ENCODE measurements at places on chromosomes 2 and 18. TPM values are rescaled to one million over a fixed set of nuclear protein-coding genes. Genes with fewer than 3 reads are reported as not detected.

The CDK15 gene
- total RNA-seq, result 1.9 TPM

The ZNF804A gene
- not detected for total RNA-seq

The COL6A3 gene
- total RNA-seq, result 409 TPM

The ERICH2 gene
- total RNA-seq, result not detected

The POTEF gene
- total RNA-seq, result not detected

The IL1R1 gene
- total RNA-seq, result 407 TPM

The AKAIN1 gene
- not detected for total RNA-seq

The VWC2L gene
- total RNA-seq, result not detected

The CAPN13 gene
- total RNA-seq, result not detected

The DSG4 gene
- total RNA-seq, result not detected

The SERPINB10 gene
- total RNA-seq, result not detected

The HDAC4 gene
- 44.9 TPM for total RNA-seq

DNA sequence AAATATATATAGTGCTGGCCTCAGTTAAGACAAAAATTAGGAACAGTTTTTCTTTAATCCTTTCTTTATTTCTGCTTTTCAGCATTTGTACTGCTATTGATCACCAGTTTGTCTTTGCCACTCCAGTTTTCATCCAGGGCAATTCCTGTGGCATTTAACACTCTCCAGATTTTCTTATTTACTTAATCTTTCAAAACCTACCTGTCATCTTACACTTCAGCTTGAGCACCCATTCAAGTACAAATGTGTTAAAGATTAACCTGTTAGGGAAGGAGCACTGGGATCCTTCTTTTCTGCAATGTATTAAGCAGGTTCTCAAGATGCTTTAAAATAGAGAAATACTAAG, 101.8 kb upstream of the SCN1A start:
- DNase-seq, result no peak

GRCh38 chr18:50472941-50473340, 86.9 kb upstream of the MAPK4 start:
- no peak for DNase-seq

DNA sequence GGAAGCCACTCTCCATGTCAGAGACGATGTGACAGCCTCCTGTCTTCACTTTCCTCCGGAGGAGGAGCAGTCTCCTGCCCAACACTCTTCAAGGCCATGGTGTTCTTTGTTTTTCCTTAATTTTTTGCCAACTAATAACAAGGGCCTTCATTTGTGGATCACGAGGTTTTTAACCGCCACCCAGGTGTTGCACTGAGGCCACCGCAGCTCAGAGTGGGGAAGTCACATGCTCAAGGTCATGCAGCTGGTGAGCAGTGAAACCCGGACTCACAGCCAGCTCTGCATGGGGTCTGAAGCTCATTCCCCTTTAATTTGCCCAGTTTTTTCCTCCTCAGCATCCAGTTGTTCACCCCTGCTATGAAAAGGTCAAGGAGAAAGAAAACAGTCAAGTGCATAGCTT, 19.6 kb downstream of the ENOSF1 start:
- DNase-seq, result no peak

DNA sequence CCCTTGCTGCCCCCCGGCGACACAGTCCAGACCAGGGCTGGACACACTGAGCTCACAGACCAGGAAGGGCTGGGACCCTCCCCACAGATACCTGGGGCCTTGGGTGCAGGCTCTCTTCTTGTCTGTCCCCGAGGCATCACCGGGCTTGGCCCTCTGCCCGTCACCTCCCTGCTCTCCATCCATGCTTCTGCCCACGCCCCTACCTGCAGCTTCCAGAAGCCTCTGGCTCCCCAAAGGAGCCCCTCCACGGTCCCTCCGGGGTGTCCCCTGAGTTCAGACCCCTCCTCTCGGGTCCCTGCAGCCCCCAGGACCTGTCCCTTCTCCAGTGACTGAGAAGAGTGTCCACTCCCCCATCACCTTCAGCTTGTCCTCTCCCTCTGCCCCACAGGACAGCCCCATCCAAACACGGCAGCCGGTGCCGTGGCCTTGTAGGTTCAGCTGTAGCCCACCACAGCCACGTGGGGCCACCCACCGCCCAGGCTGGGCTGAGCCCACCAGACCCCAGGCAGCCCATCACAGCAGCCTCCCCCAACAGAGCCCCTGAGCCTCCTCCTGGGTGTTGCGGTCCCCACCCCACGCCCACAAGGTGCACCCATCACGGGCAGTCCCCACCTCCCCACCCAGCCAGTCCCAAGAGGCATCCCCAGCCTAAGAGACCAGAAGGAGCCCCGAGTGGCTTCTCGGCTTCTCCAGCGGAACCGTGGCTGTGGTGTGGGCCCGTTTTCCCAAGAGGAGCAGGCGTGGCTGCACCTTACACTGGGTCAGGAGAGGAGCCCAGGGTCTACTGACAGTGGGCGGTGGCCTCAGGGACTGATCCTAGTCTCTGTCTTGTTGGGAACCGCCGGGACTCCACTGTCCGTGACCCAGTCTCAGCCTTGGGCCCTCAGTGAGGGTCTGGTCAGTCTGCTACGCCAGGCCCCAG, 53.1 kb downstream of the RAMP1 start:
- no peak for DNase-seq

GRCh38 chr18:45634454-45634853, 19.2 kb downstream of the SLC14A2 start:
- no peak for DNase-seq

GRCh38 chr2:20356042-20356441, 5.4 kb upstream of the PUM2 start:
- no peak for DNase-seq

DNA sequence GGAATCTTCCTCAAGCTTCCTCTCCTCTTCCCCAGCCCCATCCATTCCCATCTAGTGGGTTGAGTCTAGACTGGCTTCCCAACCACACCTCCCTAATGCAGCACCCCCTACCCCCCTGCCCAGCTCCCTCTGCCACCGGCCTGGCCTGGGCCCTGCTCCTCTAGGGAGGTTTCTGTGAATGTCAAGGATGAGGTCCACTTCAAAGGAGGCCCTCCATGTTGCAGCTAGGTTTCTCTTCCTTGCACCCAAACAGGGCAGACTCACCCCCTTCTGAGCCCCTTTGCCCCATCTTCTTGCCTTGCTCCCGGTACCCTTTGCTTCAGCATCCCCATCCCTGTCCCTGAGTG, 18.3 kb downstream of the EMX1 start:
- no peak for DNase-seq

DNA sequence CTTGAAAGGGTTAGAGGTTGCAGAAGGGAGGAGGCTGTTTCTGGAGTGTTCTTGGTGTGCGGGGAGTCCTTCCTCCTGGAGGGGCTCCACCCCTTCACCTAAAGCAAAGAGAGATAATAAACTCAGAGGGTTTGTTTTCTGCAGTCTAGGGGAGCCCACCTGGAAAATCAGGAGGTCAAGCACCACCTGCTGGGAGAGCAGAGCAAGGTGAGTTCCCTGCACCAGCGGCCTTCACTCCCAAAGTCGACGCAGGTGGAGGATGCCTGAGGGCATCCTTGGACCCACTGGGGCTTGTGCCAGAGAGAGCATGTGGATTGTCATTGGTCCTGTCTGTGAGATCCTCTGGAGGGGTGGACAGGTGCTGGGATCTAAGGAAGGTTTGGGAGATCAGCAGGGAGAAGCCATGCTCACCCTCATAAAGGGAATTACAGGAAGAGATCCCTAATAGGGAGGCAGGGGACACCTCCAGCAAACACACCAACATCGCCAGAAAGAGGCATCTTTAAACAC, 116.7 kb downstream of the KCNF1 start:
- no peak for DNase-seq

DNA sequence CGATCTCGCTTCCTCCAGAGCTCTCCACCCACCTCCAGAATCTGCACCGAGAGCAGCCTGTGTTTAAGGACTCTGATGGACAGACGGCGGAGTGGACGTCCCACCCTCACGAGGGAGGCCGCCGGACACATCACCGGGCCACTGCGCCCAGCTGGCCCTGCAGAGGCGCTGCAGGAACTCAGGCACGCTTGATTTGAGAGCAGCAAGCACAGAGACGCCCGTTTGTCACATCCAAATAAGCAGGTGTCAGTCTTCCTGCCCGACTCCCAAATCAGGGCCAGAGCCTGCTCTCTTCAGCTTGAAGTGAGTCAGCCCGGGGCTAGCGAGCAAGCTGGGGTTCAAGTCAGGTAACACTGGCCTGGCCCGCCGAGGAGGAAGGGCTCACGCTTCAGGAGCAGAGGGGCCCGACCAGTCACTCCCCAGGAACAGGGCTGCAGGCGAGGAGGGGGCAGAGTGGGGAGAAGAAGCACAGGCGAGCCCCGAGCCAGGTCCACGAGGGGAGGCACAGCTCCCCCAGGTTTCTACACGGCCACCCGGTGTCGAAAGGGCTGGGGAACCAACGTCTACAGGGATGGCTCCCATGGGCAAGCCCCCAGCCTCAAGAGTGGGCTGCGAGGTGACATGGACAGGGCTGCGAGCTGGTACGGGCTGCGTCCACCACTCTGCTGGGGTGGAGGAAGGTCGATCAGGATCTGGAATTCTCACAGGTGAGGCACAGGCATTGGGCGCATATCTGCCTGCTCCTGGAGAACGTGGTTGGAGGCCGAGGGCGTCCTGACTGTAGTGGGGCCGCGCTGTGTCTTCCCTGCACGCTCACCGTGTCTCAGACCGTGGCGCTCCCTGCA, 52.5 kb upstream of the CTDP1 start:
- no peak for DNase-seq

DNA sequence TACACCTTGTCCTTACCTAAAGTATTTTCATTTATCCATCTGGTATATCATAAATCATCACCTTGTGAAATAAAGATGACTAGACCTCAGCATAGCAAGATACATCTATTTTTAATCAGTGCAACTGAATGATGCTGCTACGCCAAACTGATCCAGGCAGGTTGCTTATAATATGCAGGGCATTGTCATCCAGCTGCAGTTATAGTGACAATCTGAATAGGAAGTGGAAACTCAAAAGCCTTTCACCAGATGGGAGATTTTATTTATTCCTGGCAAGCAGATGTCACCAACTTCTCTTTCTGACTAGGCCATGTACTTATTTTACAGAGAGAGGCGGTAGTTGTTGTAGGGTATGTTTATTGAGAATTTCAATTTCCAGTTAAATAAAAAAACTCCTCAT, 747.3 kb downstream of the ADCYAP1 start:
- no peak for DNase-seq

- DNase-seq, result no peak
Observed at GRCh38 chr2:63893163-63893562, 51.5 kb downstream of the UGP2 start.

DNA sequence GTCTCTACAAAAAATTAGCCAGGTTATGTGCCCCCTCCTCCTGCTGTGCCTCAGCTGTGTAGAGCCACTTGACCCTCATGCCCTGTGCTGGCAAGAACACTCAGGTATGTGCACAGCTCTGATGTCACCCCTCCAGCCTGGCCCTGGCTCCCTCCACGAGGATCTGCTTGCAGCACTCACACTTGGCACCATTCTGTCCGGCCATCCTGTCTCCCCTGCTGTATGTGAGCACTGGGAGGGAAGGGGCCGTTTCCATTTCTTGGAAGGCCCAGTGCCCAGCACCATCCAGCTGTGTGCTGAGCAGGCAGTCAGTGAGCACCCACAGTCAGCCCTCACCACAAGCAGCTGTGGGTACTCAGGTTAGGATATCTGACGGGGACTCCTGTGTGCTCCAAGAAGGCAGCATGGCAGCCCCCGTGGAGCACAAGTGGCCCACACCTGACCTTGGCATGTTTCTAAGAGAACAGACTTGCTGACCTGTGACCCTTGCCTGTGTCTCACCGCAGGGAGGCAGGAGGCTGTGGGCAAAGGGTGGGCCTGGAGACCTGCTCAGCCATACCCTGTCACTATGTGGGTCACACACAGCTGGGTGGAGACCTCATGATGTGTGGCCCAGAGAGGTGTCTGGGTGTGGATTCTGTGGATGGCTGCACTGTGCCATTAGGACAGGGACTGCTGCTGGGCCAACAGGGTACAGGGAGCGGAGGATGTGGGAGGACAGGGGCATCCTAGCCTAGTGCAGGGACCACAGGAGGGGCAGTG, 31.5 kb downstream of the USP34 start:
- peak; percentile 81 for DNase-seq

GRCh38 chr18:79625924-79626561, 53.6 kb upstream of the CTDP1 start:
- DNase-seq, result no peak

DNA sequence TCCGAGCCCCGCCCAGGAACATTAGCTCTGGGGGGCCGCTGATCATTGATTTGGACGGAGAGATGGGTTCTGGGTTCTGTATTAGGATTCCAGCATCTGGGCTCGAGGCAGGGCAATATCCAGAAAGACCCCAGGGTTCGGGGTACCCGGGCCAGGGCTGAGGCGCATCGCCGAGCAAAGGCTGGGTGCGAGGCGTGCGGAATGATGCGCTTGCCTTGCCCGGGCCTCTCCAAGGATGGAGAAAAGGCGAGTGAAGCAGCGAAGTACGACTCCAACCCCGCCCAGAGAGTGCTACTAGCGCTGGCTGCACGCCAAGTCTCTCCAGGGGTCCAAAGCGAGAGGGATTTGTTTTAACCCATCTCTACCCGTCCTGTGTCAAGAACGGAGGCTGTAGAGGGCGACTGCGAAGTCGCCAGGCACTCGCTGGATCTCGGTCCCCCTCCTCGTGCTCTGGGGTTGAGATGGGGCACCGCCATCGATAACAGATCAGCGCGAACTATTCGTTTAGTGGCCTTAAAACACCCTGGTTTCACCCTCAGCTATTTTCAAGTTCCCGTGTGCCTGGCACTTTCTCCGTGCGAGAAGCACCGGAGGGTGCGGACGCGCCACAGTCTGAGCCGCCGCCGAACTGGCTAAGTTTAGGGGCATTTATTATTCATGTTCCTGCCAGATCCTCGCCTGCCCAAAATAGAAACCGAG, 1.9 kb downstream of the ADCYAP1 start:
- DNase-seq, result no peak

GRCh38 chr2:211447548-211447947, 891.1 kb downstream of the CPS1 start:
- DNase-seq, result no peak

DNA sequence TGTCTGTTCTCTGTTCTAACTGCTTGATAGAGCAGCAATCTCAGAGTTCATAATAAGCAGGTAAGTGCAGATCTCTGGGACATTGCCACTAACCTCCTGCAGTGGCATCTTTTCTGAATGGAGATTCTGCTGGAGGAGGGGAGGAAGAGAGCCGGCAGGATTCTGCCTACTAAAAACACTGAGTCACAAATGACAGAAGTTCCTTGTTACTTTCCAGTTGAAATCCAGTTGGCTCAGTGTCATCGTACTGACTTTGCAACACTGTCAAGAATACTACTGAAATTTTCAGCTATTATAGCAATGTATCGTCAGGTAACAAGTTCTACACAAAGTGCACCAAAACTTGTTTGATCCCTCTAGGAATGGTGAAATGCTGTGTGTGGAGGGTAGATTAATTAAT, 79.6 kb upstream of the ST6GAL2 start:
- no peak for DNase-seq

GRCh38 chr18:57210107-57210715, 63.3 kb downstream of the BOD1L2 start:
- DNase-seq, result no peak

DNA sequence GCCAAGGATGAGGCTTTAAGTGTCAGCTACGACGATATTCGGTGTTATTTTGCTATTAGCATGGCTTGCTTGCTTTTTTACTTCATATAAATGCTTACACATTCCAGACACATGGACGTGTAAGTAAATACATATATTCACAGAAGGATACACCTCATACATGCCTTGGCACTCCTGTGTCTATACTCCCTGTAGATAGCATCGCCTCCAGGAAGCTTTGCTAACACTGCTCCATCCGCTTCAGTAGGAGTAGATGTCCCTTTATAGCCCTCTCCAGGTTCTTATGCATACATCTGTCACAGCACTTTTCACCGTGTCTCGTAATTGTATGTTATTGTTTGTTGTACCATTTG, 27.5 kb upstream of the KCTD1 start:
- no peak for DNase-seq

GRCh38 chr18:58515175-58515775, 113.6 kb downstream of the ALPK2 start:
- no peak for DNase-seq

- DNase-seq, result peak; percentile 88
Observed at GRCh38 chr2:97732436-97733340, 19.3 kb downstream of the ZAP70 start.
